Epithelial cell of esophagus (primary cell): ENCODE measurements at places on chromosomes 4 and X.

- DNase-seq = no peak
These were observed 312.4 kb downstream of the ARHGAP10 start for GRCh38 chr4:148044089-148044911.

- peak; percentile 7 for DNase-seq
These were observed 6.0 kb upstream of the NEXMIF start for GRCh38 chrX:74931214-74931613.

DNA sequence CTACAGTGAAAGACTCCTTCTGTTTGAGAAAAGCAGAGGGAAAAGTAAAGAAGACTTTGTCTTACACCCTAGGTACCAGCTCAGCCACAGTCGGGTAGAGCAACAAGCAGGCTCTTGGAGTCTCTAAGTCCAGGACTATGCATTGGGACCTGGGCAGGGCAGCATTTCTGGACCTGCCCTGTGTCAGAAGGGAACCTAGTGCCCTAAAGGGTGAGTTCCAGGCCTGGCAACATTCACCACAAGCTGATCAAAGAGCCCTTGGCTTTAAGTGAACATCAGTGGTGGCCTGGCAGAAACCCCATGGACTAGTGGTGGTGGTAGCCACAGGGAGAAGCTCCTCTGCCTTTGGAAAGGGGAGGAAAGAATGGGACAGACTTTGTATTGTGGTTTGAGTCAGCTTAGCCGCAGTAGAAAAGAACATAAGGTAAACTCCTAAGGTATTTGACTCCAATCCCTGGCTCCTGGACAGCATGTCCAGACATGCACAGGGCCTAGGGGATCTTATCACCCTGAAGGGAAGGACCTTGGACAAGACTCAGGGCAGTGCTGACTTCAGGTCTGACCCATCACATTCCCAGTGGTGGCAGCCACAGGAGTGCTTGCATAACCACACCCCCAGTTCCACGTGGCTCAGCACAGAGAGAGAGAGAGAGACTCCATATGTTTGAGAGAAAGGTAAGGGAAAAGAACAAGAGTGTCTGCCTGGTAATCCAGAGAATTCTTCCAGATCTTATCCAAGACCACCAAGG lies 32.6 kb downstream of the CCDC158 start:
- peak; percentile 95 for DNase-seq

GRCh38 chr4:13928214-13928613 lies 300.7 kb upstream of the BOD1L1 start:
- DNase-seq = no peak

GRCh38 chrX:24285082-24285481 lies 28.8 kb downstream of the SUPT20HL2 start:
- DNase-seq = no peak

GRCh38 chr4:72312032-72312650 lies 256.9 kb downstream of the ADAMTS3 start:
- DNase-seq = peak; percentile 95

GRCh38 chr4:89161841-89162240 lies 50.5 kb downstream of the TIGD2 start:
- peak; percentile 26 for DNase-seq

DNA sequence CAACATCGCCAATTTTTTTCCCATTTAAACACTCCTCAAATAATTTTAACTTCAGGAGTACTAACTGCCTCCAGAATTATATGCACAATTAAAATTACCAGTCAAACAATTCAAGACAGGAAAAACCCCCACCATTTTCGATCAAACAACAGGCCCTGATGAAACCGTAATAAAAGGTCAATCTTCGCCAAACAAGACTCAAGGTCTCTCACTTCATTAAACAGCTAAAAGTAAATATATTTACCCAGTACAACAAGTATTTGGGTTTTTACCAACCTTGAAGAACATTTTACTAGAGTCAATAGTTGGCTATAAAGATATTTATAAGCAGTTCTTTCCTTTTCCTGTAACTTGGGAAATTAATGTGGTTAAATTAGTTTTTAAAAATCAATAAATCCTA lies 28.3 kb downstream of the RFC1 start:
- DNase-seq = no peak

DNA sequence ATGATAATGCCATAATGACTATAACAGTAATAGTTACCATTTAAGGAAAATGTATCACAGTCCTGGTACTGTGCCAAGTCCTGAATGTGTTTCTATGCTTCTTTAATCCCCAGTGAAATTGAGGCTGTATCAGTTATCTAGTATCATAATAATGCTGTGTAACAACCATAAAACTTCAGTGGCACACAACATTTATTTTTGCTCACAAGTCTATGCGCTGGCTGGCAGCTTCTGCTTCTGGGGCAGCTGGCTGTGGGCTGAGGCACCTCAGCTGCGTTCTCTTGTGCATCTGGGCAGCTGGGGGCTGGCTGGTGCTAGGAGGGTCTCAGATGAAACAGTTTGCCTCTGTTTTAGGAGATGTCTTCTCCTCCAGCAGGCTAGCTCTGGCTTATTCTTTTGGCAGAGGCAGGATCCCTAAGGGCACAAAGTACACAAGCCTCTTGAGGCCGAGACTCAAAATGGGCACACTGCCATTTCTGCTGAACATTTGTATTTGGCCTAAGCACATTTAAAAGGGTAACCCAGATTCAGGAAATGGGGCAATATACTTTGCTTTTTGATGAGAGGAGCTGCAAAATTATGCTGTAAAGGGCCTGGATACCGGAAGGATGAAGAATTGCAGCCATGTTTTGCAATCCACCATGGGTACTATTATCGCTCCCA lies 62.6 kb upstream of the DHX15 start:
- DNase-seq = no peak

- no peak for DNase-seq
These were observed 53.7 kb upstream of the IRF2 start for GRCh38 chr4:184528051-184528450.

- DNase-seq = no peak
These were observed 1214.8 kb downstream of the STIM2 start for GRCh38 chr4:28075401-28075956.

DNA sequence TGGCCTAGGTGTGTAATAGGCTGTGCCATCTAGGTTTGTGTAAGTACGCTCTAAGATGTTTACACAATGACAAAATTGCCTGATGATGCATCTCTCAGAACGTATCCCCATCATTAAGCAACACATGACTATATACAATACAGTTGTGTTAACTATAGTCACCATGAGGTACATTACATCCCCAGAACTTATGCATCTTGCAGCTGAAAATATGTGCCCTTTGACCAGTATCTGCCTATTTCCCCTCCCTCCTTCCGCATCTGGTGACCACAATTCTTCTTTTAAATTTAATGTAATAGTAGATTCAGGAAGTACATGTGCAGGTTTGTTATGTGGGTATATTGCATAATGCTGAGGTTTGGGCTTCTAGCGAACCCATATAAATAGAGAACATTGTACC lies 239.8 kb upstream of the IL1RAPL1 start:
- DNase-seq = peak; percentile 19

GRCh38 chr4:137635601-137636000 lies 103.3 kb upstream of the PCDH18 start:
- DNase-seq = no peak

- DNase-seq = peak; percentile 76
These were observed 586.9 kb upstream of the INTU start for GRCh38 chr4:127045861-127046260.

DNA sequence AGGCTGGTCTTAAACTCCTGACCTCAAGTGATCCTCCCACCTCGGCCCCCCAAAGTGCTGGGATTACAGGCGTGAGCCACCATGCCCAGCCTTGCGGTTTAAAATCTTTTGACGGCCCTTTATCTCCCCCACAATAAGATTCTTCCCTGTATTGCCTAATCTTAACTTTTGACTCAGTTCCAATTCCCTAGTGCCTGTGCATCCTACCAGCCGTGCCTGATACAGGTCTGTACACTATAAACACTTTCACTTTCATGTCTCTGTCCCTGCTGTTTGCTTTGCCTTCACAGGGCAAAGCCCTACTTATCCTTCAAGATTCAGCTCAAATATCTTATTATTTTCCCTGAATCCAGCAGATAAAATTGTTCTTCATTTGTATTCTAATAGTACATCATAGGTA lies 74.6 kb downstream of the WDR44 start:
- DNase-seq = peak; percentile 11

DNA sequence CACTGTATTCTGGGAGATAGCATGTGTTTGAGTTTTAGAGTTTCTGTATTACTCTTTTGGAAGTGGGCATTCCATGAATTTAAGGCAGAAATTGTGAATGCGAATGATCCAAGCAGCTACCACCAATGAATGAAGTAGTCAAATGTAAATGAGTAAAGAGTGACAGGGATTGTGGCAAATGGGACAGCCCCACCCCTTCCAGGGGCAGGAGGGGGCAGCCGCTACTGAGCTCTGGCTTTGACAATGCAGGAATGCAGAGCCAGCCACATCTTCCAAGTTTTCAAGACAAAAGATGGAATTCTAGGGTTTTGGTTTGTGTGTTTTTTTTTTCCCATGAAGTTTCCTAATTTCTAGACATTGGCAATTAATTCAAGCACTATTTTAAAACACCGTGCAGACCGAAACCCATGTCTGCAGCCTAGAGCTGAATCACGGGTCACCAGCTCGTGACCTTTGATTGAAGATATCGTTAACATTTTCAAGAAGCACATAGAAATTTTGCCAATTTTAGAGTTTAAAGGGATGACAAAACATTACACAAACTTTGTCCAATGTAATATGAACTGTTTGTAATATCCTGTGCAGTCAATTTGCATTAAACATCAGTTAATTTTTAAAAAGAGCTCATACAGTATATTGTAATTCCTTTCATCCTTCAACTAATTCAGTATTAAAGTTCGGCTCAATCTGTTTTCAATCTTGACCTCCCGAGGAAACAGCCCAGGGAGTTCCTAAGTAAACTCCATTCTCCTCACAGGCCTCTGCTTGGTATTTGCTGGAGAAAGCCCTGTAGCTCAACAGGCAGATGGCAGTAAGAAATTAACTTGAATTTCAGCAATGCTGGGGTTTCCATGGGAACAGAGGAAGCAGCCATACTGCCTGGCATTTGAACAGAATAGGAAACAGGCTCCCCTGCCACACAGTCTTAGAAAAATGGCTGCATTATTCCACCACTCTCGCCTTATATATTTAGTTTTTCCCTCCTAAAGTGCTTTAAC lies 83.4 kb downstream of the UCHL1 start:
- DNase-seq = no peak

- no peak for DNase-seq
These were observed 179.0 kb downstream of the SCFD2 start for GRCh38 chr4:53186714-53187358.

DNA sequence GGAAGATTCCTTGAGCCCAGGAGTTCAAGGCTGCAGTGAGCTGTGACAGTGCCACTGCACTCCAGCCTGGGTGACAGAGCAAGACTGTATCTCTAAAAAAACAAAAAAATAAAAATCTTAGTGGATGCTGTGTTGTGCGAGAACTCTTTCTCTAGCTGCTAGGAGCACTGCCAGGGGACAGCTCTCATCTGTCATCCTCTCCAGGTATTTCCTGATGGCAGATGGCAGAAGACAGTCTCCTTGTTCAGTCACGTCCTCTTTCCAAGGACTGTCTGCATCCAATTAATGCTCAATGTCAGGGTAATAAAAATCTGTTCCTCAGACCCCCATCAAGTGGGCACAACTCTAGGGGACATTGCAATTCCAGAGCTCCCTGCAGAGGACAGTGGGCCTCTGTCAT lies 29.2 kb downstream of the PPM1K start:
- DNase-seq = no peak

GRCh38 chrX:37785569-37785968 lies 5.7 kb downstream of the CYBB start:
- DNase-seq = peak; percentile 36

DNA sequence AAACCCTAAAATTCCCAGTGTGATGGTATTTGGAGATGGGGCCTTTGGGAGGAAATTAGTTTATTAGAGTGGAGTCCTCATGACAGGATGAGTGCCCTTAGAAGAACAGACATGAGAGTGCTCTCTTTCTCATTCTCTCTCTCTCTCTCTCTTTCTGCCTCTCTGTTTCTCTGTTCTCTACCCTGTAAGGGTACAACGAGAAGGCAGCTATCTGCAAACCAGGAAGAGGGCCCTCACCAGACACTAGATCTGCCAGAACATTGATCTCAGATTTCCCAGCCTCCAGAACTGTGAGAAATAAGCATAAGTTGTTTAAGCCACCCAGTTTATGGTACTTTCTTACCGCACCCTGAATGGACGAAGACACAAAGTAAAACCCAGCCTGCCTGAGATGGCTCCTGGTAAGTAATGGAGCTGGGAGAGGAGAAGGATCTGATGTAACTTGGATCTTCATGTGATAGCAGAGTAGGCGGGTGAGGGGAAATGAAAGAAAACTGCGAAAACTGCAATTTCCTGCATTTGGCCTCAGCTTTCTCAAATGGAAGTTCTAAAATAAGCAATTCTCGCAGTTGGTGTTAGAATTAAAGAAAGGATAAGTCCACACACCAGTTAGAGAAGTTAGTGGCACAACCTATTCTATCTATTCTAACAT lies 8.7 kb upstream of the CDS1 start:
- no peak for DNase-seq

- DNase-seq = no peak
These were observed 155.8 kb downstream of the SH2D1A start for GRCh38 chrX:124502166-124502565.

GRCh38 chr4:98673978-98674377 lies 15.6 kb upstream of the TSPAN5 start:
- no peak for DNase-seq

DNA sequence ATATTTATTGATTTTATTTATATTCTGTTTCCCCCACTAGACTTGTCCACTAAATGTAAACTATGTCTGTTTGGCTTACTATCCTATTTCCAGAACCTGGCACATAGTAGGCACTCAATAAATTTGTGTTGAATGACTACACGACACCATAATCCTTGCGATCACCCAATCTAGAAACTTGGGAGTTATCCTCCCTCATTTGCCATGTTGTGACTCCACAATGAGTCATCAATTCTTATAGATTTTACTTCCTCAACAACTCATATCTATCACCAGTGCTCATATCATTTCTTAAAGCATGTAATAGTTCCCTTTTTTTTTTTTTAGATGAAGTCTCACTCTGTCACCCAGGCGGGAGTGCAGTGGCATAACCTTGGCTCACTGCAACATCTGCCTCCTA lies 39.9 kb upstream of the VAMP7 start:
- DNase-seq = peak; percentile 24

DNA sequence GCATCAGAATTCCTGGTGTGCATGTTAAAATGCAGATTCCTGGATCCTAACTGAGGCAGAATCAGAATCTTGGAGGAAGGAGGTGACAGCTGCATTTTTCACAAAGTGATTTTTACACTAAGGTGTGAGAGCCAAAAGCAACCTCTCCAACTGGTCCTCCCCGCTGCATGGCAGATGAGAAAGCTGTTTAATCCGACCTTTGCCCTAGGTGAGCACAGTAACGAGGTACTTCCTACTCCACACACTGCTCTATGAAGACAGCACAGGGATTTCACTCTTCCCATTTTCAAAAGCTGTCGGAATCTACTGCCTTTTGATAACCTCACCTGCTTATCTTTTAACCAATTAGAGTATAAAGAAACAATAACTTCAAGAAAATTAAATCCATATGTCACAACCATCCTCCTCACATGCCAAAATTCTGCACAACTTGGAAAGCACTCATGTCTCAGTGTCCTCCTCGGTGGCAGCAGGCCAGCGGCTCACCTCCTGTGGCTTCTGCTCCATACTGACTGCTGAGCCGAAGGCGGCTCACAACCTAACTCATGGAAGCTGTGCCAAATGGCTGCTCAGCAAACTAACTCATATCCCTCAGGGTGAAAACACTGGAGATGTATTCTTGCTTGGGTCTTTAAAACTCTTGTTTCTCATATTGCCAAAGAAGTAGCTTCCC lies 3.6 kb downstream of the CASP6 start:
- peak; percentile 5 for DNase-seq
